ENCODE measurements at places on chromosomes 16 and 17. TPM values are rescaled to one million over a fixed set of nuclear protein-coding genes. Genes with fewer than 3 reads are reported as not detected.

DNA sequence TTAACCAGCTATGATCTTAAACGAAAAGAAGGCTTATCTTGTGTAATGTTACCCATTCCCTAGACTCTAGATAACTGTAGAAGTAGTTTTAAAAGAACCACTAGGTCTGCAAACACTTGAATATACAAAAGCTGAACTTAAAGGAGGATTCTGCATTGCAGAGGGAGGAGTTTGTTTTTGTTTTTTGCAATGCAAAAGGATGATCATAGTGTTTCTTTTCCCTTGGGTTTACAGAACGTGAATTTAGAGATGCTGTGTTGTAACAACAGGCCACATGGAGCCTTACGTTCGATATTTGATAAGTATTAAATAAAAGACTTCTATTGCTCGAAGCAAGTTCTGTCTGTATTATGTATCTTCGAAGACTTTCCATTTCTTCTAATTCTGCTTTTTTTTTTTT, 77.6 kb downstream of the CHD9 start:
- H3K27me3 ChIP-seq = no peaks in the 10 kb centered on the region
- H3K36me3 ChIP-seq = no peaks in the 10 kb centered on the region
- H3K4me3 ChIP-seq = peak overlapping the region; percentile 86
- no peak for DNase-seq
- peaks cover 40% of the 10 kb centered on the region for H3K4me1 ChIP-seq

DNA sequence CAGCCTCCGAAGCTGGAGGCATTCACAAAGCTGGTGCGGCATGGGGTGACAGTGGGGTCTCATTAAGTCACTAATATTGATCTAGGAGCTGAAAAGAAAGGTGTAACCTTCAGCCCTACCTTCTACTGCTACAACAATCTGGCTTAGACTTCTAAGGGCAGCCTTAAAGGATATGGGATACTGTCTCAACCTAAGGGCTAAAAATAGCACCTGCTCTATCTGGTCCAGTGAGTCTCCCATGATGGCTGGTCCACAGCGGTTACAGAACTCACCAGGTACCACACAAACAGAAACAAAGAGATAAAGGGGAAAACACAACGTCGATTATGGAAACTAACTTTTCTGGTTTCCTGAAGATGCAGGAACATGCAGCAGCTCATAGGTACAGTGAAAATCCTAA, 115.8 kb downstream of the SMG6 start:
- peaks cover 49% of the 10 kb centered on the region for H3K36me3 ChIP-seq
- no peak for DNase-seq
- peaks cover 46% of the 10 kb centered on the region for H3K4me1 ChIP-seq
- no peak overlapping the region for H3K4me3 ChIP-seq
- peak overlapping the region; percentile 60 for H3K27ac ChIP-seq

GRCh38 chr17:3960764-3961163, 3.5 kb downstream of the ATP2A3 start:
- H3K36me3 ChIP-seq = no peaks in the 10 kb centered on the region
- peaks cover 15% of the 10 kb centered on the region for H3K4me1 ChIP-seq
- H3K4me3 ChIP-seq = no peak overlapping the region
- H3K27ac ChIP-seq = no peak overlapping the region
- H3K27me3 ChIP-seq = peaks cover 56% of the 10 kb centered on the region

GRCh38 chr16:16071631-16072244, 122.3 kb downstream of the ABCC1 start:
- no peaks in the 10 kb centered on the region for H3K27me3 ChIP-seq
- no peak overlapping the region for H3K4me3 ChIP-seq
- DNase-seq = no peak
- peak overlapping the region; percentile 86 for H3K27ac ChIP-seq

The CSH2 gene
- total RNA-seq = 0.66 TPM

GRCh38 chr16:88727871-88728270, 21.6 kb downstream of the CTU2 start:
- H3K27ac ChIP-seq = no peak overlapping the region
- H3K4me3 ChIP-seq = no peak overlapping the region
- DNase-seq = no peak
- H3K4me1 ChIP-seq = no peaks in the 10 kb centered on the region

The TBC1D3K gene
- total RNA-seq = not detected

GRCh38 chr16:23629516-23629915, 11.6 kb downstream of the PALB2 start:
- H3K36me3 ChIP-seq = peaks cover 29% of the 10 kb centered on the region
- H3K4me3 ChIP-seq = no peak overlapping the region
- no peak overlapping the region for H3K27ac ChIP-seq
- no peak for DNase-seq

The CANT1 gene
- total RNA-seq = 79.3 TPM

GRCh38 chr16:50459496-50460080, 88.6 kb upstream of the NKD1 start:
- no peaks in the 10 kb centered on the region for H3K36me3 ChIP-seq
- H3K4me1 ChIP-seq = peaks cover 25% of the 10 kb centered on the region
- H3K27ac ChIP-seq = no peak overlapping the region
- no peak for DNase-seq
- peaks cover 12% of the 10 kb centered on the region for H3K27me3 ChIP-seq
- H3K4me3 ChIP-seq = no peak overlapping the region

All from mesothelial cell of epicardium (in vitro differentiated cells).